ENCODE measurements at places on chromosomes 6 and 20.

DNA sequence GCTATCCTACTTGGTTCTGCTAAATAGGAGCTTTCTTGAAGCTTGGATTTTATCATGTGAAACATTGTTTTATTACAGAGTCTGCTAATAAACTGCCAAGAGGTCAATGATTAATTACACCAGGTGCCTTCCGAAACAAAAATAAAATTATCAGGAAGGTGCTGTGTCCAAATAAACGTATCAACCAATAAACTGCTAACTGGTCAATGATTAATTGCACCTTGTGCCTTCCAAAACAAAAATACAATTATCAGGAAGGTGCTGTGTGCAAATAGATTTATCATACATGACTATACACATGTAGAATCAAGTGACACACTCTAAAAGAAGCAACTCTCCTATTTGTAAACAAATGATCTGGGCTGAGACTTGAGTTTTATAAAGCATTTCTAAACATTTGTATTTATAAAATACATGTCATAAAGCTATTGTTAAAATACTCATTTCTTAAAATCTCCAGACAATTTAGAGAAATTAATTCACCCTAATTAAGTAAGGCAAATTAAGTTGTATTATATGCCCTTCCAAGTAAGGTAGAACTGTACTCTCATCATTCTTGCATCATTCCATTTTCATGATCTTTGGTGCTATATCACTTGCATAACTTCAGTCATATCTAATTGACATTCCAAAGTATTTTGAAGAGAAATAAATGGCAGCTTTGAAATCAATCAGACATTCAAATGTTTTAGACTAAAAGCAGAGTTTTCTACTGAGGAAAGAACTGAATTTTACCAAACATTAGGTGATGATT is 26.8 kb downstream of the SPTLC3 start:
- DNase-seq = no peak

DNA sequence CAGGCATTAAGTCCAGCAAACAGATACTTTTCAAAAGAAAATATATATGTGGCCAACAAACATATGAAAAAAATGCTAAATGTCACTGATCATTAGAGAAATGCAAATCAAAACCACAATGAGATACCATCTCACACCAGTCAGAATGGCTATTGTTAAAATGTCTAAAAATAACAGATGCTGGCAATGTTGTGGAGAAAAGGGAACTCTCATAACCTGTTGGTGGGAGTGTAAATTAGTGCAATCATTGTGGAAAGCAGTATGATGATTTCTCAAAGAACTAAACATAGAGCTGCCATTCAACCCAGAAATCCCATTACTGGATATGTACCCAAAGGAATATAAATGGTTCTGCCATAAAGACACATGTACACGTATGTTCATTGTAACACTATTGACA is 20.6 kb downstream of the KCNQ5 start:
- DNase-seq = no peak

DNA sequence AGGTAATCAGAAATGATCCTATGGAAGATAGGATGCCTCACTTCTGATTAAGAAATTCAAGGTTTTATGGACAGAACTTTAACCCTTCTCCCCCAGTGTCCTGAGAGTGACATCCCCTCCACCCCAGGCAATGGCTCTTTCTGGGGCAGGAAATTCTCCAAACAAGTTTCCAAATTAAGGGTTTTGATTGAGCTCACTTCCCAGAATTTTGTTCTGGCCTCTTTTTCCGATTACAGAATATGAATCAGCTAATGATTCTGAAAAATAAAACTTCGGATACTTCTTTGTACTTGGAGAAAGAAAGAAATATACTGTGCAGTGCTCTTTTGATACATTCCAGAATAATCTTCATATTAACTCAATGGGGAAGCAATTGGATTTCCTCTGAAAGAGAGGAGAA is 32.8 kb upstream of the TASP1 start:
- DNase-seq = no peak

DNA sequence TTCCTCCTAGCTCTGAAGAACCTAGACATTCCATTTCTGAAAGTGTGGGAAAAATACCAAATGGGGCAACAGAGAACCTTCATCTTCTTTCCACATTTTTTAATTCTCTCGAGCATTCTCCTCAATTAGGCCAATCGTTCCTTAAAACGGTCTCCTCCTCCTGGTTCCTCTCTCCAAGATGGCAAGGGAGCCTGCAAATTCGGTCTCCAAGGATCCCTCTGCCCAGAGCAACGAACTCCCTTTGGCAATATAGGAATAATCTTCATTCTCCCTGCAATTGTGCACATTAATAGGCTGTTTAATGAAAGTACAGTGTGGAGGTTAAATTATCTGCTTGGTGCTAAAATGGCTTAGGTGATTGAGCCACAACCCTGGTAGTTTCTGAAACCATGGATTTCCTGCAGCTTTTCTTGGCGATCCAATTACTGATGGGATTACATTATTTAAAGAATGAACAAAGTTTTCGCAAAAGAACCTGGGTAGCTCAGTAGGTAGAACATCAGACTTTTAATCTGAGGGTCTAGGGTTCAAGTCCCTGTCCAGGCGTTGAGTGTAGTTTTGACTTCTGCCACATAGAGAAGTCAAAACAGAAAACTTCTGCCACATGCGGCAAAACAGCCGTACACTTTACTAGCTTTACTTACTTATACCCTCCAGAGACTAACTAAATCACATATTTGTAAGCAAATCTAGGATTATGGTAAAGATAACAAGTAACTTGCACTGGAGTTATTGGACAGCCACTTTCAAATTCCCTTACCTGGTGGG is 102.9 kb upstream of the ZNF184 start:
- DNase-seq = no peak

- DNase-seq = no peak
Measured at GRCh38 chr20:33277471-33278441, 5.3 kb upstream of the BPIFB1 start.

GRCh38 chr6:125188594-125189203 is 35.1 kb downstream of the TPD52L1 start:
- DNase-seq = no peak

- no peak for DNase-seq
Measured at GRCh38 chr6:164579035-164579434, 730.4 kb downstream of the C6orf118 start.

DNA sequence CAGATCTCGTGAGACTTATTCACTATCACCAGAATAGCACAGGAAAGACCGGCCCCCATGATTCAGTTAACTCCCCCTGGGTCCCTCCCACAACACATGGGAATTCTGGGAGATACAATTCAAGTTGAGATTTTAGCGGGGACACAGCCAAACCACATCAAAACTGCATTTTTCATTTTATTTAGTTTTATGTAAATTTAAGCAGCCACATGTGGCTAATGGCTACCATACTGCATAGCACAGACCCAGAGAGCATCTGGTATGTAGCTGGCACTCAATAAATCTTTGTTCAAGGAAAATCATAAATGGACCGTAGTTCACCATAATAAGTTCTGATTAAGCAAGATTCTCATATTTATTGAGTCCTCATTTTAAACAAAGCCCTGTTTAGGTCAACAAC is 15.3 kb downstream of the GFOD1 start:
- DNase-seq = no peak

DNA sequence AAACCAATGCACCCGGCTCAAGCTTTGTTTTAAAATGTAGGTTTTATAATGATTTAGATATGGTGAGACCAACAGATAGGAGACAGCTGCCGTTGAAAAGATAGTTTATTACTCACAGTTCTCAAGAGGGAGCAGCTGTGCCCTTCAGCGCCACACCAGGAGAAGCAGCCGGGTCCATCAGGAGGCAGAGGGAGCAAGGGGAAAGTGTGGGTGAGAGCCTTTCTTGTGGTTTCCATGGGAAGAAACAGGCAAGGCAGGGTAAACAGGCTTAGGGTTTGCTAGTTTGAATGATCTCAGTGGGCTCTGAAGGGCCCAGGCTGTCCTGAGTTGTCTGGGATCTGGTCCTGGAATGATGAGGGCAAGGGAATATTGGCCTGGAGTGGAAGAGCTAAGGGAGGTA is 117.7 kb upstream of the PLCB4 start:
- no peak for DNase-seq

DNA sequence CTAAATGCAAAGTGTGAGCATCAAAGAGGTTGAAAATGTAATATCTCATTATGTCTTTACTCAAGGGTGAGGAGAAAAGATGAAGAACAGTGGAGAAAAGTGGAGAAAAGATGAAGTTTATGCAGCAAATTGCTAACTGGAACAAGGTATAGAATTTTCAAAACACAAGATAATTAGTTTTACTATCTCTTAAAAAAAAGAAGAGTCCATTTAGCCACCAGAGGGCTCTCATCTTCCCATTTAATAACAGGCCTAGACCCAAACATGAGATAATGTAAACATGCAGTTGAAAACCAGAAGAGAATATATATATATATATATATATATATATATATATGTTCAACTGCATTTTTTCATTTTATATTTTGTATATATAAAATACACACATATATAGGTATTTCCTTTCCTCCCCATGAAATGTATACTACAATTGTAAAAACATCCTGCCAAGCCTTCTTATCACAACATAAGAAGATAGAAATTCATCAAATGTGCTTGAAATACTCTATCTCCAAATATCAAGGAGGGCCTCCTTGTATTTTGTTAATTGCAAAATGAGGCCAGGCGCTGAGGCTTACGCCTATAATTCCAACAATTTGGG is 78.4 kb downstream of the ADTRP start:
- peak; percentile 65 for DNase-seq

GRCh38 chr6:114514170-114514569 is 171.3 kb upstream of the HS3ST5 start:
- DNase-seq = no peak

DNA sequence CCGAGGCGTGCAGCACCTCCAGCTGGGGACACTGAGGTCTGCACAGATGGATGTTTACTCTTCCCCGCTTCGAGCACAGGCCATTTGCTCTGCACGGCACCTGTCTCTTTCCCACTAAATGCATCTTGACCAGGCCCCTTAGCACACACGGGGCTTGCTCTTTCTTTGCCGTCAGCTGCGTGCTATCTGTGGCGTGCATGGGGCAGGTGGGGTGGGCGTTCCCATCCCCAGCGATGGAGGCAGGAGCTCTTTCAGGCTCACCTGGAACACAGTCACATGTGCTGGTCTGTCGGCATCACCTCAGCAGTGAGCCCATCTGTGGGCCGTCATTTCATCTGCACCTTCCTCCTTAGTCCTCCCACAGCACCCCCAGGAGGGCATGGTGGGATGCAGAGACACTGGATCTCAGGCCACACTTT is 35.1 kb downstream of the RBM38 start:
- DNase-seq = no peak

GRCh38 chr20:11676630-11677287 is 240.9 kb upstream of the BTBD3 start:
- peak; percentile 28 for DNase-seq

- DNase-seq = no peak
Measured at GRCh38 chr20:53042521-53042920, 70.4 kb downstream of the TSHZ2 start.

- no peak for DNase-seq
Measured at GRCh38 chr6:39422238-39422637, 99.7 kb upstream of the KCNK16 start.

DNA sequence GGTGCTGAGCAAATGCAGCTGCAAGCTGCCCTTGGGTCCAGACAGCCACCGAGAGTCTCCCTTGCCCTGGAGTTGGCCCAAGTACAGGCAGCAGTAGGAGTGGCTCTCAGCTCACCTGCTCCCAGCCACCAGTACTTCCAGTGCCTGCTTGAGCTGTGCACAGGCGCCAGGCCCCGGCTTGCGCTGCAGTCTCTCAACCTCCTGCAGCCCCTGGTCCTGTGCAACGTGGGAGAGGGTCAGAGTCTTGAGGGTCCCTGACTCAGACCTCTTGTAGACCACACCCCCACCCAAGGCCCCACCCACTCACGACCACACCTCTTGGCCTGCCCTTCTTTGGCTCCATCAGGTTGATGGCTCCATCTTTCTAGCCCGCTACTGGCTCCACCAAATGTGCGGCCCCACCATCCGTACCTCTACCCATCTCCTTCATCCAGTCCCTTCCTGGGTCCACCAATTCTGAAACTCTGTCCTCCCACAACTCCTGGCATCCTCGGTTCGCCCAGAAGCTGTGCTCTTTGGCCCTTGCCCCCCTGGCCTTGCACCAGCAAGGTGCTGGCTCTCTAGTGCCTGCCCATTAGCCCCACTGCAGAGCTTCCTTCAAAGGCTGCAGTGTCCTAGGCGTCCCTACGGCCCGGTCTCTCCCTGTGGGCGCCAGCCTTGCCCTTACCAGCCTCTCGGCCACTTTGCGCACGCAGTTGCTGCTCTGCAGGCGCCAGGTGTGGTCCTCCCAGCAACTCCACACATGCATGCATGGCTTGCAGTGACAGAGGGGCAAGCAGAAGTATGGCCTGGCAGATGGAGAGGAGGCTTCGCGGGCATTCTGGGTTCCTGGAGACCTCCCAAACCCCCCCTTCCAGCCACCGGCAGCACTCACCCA is 16.5 kb upstream of the SPAG4 start:
- DNase-seq = no peak

DNA sequence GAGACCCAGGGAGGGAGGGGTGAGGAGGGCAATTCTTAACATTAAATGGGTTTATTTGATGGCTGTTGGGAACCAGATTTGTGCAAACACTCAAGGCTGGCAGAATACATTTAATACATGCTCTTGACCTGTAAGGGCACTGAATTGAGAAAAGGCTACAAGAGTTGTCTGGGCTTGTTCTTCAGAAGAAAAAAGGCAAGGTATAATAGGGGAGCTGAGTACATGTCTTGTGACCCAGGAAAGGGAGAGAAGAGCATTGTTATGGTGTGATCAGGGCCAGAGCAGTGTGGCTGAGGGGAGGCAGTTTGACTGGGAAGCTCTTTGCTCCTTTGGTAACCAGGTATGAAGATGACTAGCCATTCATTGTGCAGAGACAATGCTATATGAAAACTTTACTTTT is 18.9 kb downstream of the KLHL31 start:
- DNase-seq = no peak

GRCh38 chr6:148682252-148682651 is 64.6 kb upstream of the UST start:
- DNase-seq = no peak

DNA sequence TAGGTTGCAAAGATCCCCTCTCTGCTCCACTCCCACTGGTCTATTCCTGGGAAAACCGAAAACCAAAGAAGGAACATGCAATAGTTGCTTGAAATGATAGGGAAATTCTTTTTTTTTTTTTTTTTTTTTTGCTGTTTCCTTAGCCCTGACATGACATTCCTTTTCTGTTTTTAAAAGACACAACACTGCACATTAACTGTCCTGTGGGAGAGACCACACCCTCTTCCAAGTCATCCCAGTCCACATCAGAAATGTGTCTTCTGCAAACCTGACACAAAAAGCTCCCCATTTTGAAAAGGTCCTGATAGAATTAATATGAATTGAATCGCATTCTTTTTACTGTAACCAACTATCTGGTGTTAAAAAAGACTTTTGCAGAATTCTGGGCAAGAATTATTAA is 43.4 kb upstream of the RIPOR2 start:
- DNase-seq = no peak

Measured in A673 (cell line).